NCI-H1930 (cell line): ENCODE measurements at places on chromosomes 5 and 9.

DNA sequence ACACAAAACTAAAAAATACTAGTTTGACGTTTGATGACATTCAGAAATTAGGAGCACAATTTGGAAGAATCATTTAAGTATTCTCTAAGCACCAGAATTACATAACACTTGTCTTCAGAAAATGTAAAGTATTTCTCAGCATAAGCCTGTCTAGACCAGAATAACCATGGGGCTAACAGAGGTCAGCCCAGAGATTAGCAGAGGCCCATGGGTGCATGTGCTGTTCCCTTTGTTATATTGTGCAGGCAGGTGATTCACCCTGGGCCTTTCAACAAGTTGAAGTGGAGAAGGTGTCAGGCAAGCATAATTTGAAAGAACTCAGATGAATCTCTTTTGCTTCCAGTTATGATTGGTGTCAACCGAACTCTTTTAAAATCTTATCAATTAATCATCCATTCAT lies 227.9 kb downstream of the LURAP1L start:
- no peak for DNase-seq

DNA sequence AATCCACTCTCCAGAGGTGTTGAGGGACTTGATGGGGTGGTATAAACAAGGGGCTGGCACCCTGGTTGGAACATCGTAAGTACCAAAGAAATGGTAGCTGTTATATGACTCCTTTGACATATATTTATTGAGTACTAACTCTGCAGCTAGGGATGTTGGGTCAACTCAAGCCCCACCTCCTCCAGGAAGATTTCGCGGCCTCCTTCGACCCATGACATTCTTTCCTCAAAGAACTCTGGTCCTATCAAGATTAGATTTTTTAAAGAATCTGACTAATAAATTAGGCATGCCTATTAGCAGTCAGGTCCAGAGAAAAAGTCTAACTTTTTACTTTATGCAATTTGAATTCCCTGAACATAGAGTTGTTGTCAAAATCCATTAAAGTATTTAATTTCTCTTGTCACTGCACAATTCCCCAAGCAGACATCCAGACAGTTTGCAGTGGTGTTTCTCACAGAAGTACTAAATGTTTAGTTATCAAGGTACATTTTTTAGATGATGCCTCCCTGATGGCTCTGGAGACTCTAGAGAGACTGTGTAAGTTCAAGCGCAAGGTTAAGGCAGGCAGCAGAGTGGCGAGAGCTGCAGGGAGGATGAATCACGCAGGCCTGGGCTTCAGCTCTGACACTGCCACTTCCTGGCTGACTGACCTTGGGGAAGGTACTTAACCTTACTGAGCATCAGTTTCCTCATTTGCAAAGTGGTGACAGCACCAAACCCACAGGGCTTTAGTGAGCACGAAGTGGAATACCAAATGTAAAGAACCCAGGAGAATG lies 209.6 kb downstream of the TTLL11 start:
- DNase-seq, result no peak

DNA sequence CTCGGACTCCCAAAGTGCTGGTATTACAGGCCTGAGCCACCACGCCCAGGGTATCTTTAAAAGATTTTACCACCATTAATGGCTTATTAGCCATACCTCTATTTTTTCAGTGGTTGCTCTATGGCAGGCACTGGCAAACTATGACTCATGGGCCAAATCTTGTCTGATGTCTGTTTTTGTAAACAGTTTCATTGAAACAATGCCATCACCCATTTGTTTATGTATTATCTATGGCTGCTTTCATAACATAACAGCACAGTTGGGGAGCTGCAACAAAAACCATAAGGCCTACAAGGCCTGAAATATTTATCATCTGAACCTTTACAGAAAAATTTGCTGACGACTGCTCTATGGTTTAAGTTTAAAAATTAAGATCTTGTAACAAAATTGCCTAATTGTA lies 66.8 kb downstream of the SLC38A9 start:
- no peak for DNase-seq

DNA sequence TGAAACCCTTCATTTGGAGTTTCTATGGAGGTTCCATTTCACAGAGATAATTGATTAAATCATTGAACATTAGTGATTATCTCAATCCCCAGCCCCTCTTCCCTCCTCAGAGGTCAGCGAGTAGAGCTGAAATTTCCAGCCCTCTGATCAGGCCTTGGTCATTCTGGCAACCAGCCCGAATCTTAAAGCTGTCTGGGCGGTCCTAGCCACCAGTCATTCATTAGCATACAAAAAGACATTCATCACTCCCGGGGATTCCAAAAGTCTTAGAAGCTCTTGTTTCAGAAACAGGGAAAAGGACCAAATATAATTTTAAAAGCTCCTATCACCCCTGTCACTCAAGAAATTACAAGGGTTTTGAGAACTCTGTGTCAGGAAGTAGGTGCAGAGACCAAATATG lies 41.3 kb downstream of the ZNF474 start:
- DNase-seq, result no peak
